ENCODE measurements at places on chromosomes 6 and 20. TPM values are rescaled to one million over a fixed set of nuclear protein-coding genes. Genes with fewer than 3 reads are reported as not detected.

Gene CSTF1
- 24.4 TPM for total RNA-seq

Gene GRM4
- total RNA-seq, result not detected

Gene DSN1
- 6.5 TPM for total RNA-seq

DNA sequence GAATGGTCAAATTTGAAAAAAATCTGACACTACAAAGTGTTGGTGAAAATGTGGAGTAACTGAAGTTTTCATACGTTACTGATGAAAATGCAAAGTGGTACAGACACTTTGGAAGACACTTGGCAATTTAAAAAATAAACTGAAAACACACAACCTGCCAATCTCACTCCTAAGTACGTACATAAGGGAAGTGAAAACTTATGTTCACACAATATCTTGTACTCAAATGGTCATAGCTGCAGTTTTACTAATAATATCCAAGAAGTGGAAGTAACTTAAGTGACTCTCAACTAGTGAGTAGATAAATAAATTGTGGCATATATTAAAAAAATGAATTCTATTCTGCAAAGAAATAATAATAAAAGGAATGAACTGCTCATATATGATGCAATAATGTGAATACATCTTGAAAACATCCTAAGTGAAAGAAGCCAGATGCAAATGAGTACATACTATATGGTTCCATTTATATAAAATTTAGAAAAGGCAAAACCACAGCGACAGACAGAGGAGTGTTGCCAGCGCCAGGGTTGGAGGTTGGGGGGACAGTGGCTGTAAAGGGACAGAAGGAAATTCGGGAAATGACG, 198.2 kb downstream of the ERMARD start:
- no peak for DNase-seq
- no peak overlapping the region for H3K27ac ChIP-seq
- no peak overlapping the region for H3K4me3 ChIP-seq

- no peak for DNase-seq
- no peaks in the 10 kb centered on the region for H3K36me3 ChIP-seq
- H3K4me1 ChIP-seq, result no peaks in the 10 kb centered on the region
- no peak overlapping the region for H3K4me3 ChIP-seq
- H3K27me3 ChIP-seq, result no peaks in the 10 kb centered on the region
- H3K27ac ChIP-seq, result no peak overlapping the region
Measured at GRCh38 chr6:94289131-94289530, 869.8 kb upstream of the EPHA7 start.

- peak overlapping the region; percentile 79 for H3K27ac ChIP-seq
- no peak for DNase-seq
- H3K36me3 ChIP-seq, result peaks cover 52% of the 10 kb centered on the region
- H3K4me3 ChIP-seq, result no peak overlapping the region
- peaks cover 69% of the 10 kb centered on the region for H3K4me1 ChIP-seq
Measured at GRCh38 chr20:45338121-45339030, 9.8 kb downstream of the SDC4 start.

DNA sequence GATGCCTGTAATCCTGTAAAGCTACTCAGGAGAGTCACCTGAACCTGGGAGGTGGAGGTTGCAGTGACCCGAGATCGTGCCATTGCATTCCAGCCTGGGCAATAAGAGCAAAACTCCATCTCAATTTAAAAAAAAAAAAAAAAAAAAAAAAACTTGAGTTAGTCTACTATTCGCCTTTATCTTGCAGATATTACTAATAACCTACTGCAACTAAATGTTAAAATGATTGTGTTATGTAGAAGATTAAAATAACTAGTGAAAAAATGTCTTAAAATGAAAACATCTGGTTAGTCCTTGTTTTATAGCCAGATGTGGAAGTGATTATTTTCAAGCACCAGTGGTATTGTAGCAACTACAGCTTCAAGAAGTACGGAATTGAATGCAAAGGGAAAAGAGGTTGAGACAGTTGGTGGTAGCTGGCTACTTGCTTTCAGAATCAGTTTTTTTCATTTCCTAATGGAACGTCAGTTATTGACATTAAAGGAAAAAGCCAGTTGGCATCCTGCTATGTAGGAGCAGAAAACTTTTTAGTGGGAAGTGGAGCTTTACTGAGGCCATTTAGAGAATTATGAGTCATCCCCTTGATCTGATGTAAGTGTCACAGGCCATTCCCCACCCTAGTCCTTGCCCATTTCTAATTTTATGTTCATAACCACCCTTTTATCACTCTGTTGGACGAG, 43.8 kb upstream of the DYNLRB1 start:
- H3K4me1 ChIP-seq, result peaks cover 12% of the 10 kb centered on the region
- H3K36me3 ChIP-seq, result peaks cover 51% of the 10 kb centered on the region
- no peaks in the 10 kb centered on the region for H3K27me3 ChIP-seq
- no peak for DNase-seq
- no peak overlapping the region for H3K27ac ChIP-seq

DNA sequence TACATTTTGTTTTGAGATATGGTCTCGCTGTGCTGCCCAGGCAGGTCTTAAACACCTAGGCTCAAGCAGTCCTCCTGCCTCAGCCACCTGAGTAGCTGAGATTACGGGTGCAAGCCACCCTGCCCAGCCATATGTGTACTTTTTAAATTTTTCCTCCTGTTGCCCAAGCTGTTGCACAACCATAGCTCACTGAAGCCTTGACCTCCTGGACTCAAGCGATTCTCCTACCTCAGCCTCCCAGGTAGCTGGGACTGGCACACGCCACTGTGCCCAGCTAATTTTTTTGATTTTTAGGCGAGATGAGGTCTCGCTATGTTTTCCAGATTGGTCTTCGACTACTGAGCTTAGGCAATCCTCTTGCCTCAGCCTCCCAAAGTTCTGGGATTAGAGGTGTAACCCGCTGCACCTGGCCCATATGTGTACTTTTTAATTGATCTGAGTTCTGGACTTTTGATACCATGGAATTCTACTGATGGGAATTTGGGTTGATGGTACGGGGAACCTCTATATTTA, 44.9 kb downstream of the ITCH start:
- DNase-seq, result no peak
- H3K4me1 ChIP-seq, result peaks cover 18% of the 10 kb centered on the region
- no peak overlapping the region for H3K27ac ChIP-seq
- H3K4me3 ChIP-seq, result no peak overlapping the region

GRCh38 chr20:50450881-50451752, 59.1 kb upstream of the PTPN1 start:
- H3K36me3 ChIP-seq, result no peaks in the 10 kb centered on the region
- H3K4me1 ChIP-seq, result peaks cover 30% of the 10 kb centered on the region
- peak overlapping the region; percentile 78 for H3K27ac ChIP-seq
- no peak for DNase-seq

DNA sequence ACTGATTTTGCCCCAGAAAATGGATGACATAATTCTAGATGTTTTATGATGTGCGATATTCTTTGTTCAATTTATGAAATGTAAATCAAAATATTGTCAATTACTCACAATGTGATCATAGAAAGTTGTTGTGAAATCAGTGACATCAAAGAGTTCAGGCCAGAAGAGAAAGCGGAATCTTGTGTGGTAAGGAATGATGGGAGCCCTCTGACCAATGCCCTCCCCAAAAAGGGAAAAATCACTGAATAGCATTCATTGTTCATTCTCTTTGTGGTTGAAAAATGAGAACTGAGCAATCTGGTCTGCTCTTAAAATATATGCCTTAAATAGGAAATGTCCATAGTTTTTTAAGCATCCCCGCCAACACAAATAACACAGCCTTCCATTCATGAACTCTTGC, 247.1 kb upstream of the GRIK2 start:
- H3K27ac ChIP-seq, result no peak overlapping the region
- DNase-seq, result no peak
- no peaks in the 10 kb centered on the region for H3K27me3 ChIP-seq

GRCh38 chr20:20466341-20466879, 98.5 kb downstream of the INSM1 start:
- no peak for DNase-seq
- H3K4me1 ChIP-seq, result no peaks in the 10 kb centered on the region
- no peaks in the 10 kb centered on the region for H3K27me3 ChIP-seq
- H3K4me3 ChIP-seq, result no peak overlapping the region

Data from lower lobe of right lung (tissue), 2 donors.